Mesenchymal stem cell (in vitro differentiated cells and primary cell): ENCODE measurements at places on chromosomes 12 and 14.

GRCh38 chr14:103372552-103373304 lies 12.5 kb upstream of the MARK3 start:
- peak; percentile 92 for DNase-seq

DNA sequence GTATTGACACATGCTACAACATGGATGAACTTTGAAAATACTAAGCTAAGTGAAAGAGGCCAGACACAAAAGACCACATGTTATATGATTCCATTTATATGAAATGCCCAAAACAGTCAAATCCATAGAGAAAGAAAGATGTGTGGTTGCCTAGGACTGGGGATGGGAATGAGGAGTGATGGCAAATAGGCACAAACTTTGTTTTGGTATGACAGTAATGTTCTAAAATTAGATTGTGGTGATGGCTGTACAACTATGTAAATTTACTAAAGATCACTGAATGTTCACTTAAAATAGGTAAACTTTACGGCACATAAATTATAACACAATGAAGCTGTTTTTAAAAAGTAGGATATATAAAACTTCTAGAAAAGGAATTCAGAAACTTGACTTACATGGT lies 41.7 kb downstream of the PPP1R13B start:
- no peak for DNase-seq

DNA sequence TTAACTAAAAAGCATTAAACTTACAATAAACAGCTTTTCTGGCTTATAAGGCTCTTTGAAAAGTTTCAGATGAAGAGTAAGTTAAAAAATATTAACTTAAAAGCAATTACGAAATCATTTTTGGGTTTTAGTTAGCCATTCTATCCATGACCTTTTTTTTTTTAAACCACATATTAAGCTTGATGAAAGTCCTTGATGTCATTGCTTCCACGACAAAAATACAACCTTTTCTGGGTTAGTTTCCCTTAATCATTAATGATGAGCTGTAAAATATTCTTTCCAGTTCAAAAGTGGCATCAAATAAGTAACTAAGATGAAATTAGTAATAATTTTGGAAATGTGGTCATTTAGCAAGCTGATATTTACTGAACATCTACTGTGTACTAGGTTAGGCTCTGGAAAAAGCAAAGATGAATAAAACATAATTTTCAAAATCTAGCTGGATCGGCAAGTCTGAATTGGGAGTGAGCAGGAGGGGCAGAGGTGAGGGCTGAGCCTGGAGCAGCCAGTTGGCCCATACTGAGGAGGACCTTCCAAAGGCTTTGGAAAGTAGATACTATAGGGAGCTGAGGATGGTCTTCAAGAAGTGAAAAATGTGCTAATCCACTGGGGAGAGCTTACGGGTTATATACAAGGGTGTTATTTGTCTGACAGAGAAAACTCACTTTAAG lies 345.2 kb downstream of the ZFP36L1 start:
- no peak for DNase-seq

GRCh38 chr12:107684029-107684795 lies 1.4 kb upstream of the PWP1 start:
- peak; percentile 1 for DNase-seq

GRCh38 chr12:99523853-99524252 lies 123.7 kb upstream of the GARIN6 start:
- no peak for DNase-seq

DNA sequence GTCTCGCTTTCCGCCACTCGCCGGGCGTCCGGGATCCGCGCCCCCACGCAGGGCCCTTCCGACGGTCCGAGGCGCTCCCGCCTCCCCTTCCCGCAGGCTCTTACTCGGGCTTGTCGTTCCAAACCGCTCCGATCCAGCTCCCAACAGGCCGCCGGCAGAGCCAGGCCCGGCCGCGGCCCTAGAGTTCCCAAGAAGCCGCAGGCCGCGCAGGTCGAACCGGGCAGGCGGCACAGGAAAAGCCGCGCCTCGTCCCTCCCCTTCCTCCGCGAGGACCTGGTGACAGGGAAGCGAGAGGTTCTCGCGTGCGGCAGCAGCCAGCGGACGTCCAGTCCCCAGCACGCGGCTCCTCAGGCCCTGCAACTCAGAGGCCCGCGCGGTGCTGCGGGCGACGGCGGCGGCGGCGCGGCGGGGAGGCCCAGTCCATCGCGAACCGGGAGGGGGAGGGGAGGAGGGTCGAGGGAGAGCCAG lies 272 bp downstream of the HECTD1 start:
- no peak for DNase-seq

- DNase-seq: no peak
Observed at GRCh38 chr12:40801861-40802260, 109.6 kb downstream of the CNTN1 start.

DNA sequence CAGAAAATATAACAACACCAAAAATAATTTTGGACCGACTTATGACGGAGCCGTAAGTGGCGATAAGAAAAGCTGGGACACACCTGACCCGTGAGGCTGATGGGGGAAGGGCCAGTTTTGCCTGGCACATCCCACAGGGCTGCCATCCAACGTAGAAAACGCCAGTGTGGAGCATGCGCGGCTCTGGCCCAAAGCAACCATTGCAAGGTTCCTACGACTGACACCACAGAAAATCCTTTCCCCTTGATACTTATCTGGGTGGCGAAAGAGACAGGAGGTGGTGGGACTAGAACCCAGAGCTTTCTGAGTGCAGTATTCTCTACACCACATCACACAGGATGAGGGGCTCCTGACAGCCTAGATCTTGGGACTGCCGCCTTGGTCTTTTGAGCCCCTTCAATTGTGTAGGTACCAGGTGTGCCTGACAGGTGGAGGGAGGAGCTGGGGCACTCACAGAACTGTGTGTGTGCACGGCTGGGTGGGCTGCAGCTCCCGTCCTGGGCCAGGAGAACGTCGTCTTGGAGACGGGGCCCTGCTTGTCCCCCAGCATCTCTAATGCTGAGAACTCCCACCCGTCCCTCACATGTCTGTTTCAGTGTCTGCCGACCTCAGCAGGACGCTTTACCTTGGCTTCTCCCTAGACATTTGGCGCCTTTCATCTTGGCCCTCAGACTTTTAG lies 17.4 kb upstream of the CACNA2D4 start:
- no peak for DNase-seq

- DNase-seq: no peak
Observed at GRCh38 chr14:34895277-34895676, 20.1 kb upstream of the BAZ1A start.

DNA sequence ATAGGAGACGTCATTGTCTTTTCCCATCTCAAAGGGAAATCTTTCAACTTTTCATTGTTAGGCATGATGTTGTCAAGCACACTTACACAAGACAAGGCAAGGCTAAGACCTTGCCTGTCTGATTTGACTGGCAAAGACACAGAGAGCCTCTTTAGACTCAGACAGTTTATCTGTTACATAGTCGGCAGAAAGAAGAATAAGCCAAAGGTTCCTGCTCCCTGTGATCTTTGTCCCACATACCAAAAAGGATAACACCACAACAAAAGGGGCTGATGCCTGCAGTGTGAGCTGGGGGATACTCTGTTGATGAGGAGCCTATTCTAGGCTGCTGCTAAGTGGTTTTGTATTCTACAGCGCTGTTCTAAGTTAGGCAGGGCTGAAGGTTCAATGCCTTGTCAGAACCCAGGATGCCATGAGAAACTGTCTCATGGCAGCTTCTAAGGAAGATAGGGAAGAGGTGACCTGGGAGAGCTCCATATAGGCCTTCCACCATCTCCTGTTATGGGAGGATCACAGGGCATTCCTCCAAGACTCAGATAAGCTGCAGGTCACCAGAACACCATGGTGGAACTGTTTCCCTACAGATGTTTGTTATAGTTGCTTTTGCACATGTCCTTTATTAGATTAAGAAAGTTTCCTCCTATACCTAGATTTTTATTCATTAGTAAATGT lies 12.7 kb downstream of the ERC1 start:
- no peak for DNase-seq

DNA sequence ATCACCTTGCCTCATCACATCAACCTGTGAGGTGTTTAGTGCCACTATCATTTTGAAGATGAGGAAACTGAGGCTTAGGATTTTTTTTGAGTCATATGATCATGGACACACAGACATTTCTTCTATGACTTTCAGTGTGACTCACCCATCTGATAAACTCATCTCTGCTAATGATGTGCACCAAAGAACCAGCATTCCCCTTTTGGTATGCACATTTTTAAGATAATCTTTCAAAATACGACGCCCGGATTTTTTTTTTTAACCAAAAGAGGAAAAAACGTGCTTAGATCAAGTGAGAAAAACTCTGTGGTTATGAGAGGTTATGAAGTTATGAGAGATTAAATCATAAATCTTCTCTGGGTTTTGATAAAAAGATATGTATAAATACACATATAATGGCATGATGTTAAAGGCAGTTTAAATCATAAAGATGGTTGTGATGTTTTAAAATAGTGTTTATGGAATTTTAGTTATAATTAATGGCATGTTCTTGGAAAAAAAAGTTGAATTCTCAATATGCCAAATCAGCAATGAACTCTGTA lies 948.1 kb downstream of the TMTC2 start:
- no peak for DNase-seq
